Hepatic stellate cell (primary cell): ENCODE measurements at places on chromosomes 1 and 21.
A peak's percentile ranks its signal among the peaks of the same experiment; 100 is the strongest.

DNA sequence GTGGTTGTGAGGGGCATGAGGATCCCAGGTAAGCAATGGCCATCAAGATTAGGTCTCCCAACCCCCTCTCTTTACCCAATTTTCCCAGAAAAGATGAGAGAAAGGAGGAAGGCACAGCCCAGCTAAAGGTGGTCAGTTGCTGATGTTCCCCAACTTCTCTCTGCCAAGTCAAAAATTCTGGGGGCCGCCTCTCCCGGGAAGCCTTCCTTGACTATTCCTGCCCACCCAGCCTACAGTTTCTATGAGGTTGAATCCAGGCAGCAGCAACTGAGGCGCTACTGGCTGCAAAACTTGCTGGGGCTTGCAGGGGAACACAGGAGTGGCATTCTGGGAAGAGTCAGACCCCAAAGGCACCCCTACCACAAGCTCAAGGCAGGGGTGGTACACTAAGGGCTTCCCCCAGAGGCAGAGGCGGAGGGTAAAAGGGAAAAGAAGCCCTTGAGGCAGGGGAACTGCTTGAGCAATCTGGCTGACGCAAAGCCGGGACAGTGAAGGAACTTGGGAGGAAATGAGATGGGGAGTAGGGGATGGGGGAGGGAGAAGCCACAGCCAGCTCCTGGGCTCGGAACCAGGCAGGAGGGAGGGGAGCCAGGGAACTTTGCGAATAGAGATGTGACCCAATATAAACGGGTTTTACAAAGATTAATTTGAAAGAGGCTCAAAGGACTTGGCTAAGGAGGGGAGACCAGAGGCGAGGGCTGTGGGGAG is 31.2 kb downstream of the SDC3 start:
- DNase-seq: no peak

DNA sequence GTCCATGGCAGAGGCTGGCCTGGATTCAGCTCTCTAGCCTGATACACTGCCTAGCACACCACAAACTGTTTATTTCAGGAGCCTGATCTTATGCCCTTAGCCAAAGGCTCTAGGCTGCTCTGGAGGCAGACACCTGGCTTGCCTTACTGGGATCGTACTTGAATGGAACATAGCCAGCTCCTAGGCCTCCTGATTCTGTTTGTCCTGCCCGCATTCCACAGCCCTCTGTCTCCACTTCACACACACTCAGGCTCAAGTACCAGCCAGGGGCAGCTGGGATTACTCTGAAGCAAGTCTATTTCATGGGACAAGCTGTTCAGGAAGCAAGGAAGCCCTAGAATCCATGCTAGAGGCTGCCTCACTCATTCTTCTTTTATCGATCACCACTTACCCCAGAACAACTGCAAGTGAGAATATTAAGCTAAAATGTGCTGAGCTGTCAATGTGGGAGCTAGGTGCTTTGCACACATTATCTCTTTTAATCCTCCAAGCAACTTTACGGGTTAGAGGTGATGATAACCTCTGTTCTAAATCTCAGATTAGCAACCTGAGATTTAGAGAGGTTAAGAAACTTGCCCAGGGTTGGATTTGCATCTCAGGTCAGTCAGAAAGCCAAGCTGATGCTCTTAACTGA is 31.1 kb upstream of the CYP4B1 start:
- no peak for DNase-seq

DNA sequence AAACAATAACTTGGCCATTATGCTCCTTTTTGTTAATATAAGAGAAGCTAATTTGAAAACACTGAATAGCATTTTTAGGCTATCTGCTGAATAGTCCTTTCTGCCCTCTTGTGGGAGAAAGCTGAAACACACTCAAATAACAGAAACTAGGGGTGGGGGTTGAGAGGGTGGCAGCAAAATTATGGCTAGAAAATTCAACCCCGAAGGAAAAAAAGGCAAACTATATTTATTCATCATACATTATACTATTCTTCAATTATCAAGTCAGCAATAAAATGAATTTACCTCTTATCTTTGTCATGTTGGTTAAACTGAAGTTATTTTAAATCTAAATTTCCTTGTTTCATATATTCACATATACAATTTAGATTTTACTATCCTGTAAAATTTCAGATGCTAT is 255.9 kb downstream of the FAF1 start:
- DNase-seq: peak; percentile 43

DNA sequence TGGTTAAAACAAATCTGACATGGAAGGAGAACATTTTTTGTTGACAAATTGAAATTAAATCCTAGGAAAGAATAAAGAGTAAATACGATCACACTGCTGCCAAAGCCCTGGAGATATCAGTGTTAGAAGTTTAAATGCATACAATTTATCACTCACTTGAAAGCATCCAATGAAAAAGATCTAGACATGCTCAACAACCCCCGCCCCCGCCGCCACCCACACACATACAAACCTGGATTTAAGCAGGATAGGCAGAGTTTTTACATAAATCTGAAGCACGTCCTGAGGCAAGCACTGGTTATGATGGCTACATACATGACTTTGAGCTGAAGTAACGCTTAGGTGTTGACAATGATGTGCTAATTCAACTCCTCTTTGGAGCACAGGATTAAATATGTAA is 58.5 kb downstream of the LYST start:
- no peak for DNase-seq

- DNase-seq: no peak
Measured at GRCh38 chr1:175839779-175840669, 96.6 kb upstream of the TNR start.

DNA sequence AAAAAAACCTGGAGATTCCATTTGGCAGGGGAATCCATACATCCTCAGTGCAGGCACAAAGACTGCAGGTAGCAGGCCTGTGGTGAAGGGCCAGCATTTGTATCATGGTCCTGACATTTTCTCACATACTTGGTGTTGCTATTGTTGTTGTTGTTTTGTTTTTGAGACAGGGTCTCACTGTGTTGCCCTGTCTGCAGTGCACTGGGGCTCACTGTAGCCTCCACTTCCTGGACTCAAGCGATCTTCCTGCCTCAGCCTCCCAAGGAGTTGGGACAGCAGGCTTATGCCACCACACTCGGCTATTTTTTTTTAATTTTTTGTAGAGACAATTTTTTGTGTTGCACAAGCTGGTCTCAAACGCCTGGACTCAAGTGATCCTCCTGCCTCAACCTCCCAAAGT is 140.8 kb upstream of the ZNF644 start:
- DNase-seq: no peak

- no peak for DNase-seq
Measured at GRCh38 chr1:8844501-8845006, 27.1 kb upstream of the RERE start.

DNA sequence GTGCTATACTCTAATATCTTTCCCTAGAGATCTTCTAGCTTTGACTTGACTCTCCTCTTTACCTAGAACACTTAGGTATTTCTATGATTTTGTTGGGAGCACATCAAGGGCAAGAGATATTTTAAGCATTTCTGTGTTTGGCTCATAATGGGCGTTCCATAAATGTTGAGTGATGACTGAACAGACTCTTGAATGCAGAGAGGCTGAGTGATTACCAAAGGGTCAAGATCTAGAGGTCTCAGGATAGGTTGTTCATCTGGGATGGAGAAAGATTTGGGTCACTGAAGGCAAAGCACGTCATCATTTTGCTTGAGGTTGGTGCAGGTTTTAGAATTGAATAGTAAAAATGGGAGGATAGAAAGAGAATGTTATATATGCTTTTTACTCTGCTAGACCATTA is 705.4 kb upstream of the B3GALT2 start:
- DNase-seq: no peak

- no peak for DNase-seq
Measured at GRCh38 chr1:150076066-150076465, 8.5 kb downstream of the VPS45 start.
